ENCODE measurements at places on chromosomes 3 and 15. TPM values are rescaled to one million over a fixed set of nuclear protein-coding genes. Genes with fewer than 3 reads are reported as not detected.

COL6A5 gene
- total RNA-seq = 0.54 TPM

CPB1 gene
- under 0.01 TPM for total RNA-seq

LEKR1 gene
- 1.1 TPM for total RNA-seq

SLC27A2 gene
- total RNA-seq = 49.8 TPM

PP2D1 gene
- not detected for total RNA-seq

DNA sequence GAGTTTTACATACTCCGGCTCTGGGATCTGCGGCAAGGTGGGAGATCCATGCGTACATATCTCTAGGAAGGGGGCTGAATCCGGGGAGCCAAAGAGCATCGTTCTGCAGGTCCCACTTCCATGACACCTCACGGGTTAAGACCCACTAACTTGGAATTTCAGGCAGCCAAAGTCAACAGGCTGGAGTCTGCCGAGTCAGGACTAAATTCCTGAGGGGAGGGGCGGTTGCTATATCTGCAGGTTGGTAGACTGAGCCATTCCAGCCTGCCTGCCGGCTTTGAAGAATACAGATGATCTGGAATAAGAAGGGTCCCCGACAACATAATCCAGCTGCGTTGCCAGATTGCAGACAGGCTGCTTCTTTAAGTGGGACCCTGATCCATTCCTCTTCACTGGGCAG, 65.4 kb upstream of the PEX5L start:
- no peak for DNase-seq

DNA sequence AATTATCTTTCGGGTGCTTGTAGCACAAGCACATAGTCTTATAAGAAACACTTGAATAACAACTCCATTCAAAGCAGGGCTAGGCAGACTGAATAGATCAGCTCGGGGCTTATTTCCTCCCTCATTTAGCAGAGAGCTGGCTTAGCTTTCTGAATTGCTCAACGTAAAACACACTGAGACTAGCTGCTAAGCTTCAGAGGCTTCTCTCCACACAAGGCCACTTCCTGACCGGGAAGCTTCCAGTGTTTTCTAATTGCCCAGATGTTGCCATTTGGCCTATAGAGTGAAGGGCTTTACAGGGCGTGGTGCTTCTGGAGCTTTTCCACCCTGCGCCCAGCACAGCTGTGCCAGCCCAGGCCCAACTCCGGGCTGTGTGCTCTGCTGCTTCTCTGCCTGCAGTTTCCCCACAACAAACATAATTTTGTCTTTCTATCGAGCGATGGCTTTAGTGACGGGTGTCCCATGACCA, 16.6 kb downstream of the FAM240A start:
- no peak for DNase-seq

GRCh38 chr15:74950078-74950908, 6.3 kb downstream of the RPP25 start:
- DNase-seq = peak; percentile 57

- DNase-seq = no peak
Observed at GRCh38 chr3:191484461-191484860, 23.5 kb downstream of the PYDC2 start.

- peak; percentile 50 for DNase-seq
Observed at GRCh38 chr3:139935016-139935865, at the start of gene CLSTN2. Gene CLSTN2, plus strand, starts transcription at chr3:139935185.

GRCh38 chr15:78092261-78093041, at the start of gene SH2D7:
Gene SH2D7, plus strand, starts transcription at chr15:78092561. Its CDS starts 24 bp downstream, at chr15:78092585.
- no peak for DNase-seq

- no peak for DNase-seq
Observed at GRCh38 chr15:63385911-63386531, 4.4 kb upstream of the CA12 start.
